ENCODE measurements at places on chromosomes 6 and 20. TPM values are rescaled to one million over a fixed set of nuclear protein-coding genes. Genes with fewer than 3 reads are reported as not detected.

DNA sequence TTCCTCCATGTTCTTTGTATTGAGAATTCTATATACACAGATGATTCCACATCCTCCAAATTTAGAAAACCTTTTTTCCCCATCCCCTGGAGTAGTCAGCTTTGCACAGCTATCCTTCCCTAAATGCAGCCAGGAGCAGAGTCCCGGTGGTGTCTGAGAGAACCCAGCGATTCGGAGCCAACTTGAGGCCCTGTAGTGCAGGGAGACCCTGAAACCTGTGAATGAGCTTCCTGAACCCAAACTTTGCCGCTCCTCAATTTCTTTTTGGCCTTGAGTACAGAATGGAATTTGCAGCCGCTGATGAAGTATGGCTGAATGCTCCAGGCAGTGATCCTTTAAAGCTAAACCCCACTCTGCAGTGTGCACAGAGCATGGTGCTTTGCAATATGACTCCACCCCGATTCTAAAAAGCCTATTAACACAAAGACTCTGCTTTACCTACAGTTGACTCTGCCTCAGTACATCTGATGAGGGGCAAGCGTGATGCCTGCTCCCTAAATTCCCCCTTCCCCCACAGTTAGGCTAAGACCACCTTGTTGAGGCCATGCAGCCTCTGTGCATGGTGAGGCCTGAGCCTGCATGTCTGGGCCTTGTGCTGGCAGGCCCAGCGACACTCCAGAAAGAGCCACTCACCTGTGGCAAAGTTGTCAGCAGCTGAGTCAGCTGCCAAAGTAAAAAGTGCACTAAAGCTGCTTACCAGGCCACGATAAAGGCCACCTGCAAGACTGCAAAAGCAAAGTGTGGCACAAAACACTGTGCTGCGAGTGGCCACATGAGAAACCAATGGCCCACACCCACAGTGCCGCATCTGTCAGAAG is 82.1 kb downstream of the PLEKHG1 start:
- H3K36me3 ChIP-seq: no peaks in the 10 kb centered on the region
- no peaks in the 10 kb centered on the region for H3K4me1 ChIP-seq
- DNase-seq: no peak
- no peak overlapping the region for H3K4me3 ChIP-seq

- no peak overlapping the region for H3K27ac ChIP-seq
- no peaks in the 10 kb centered on the region for H3K36me3 ChIP-seq
- no peaks in the 10 kb centered on the region for H3K4me1 ChIP-seq
- no peaks in the 10 kb centered on the region for H3K27me3 ChIP-seq
- H3K4me3 ChIP-seq: no peak overlapping the region
Observed at GRCh38 chr20:15317546-15318232, 980.3 kb upstream of the FLRT3 start.

DNA sequence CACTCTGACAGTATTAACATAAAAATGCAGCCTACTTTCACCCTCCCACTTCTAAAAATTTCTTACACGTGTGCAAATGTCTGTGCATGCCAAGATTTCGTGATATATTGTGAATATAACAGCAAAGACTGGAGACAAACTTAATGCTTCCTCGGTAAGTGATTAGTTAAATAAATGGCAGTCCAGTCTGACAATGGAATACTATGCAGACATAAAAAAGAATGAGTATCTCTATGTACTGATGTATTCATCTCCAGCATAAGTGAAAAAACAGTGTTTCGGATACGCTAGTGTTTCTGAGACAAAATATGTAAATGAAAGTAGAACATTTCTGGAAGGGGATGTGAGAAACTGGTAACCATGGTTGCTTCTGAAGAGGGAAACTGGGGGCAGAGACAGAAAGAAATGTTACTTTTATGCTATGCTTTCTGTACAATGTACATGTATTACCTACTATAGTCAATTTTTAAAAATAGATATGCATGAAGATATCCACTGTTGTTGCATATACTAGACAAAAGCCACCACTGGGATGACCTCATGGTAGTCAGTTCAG is 7.0 kb downstream of the SLC22A23 start:
- H3K4me3 ChIP-seq: no peak overlapping the region
- DNase-seq: no peak
- H3K36me3 ChIP-seq: no peaks in the 10 kb centered on the region
- peaks cover 18% of the 10 kb centered on the region for H3K4me1 ChIP-seq
- peaks cover 6% of the 10 kb centered on the region for H3K27me3 ChIP-seq
- H3K27ac ChIP-seq: no peak overlapping the region

GRCh38 chr20:37081717-37082289 is 14.0 kb downstream of the RBL1 start:
- no peak overlapping the region for H3K27ac ChIP-seq
- peaks cover 14% of the 10 kb centered on the region for H3K36me3 ChIP-seq
- peak; percentile 57 for DNase-seq
- H3K4me1 ChIP-seq: peaks cover 10% of the 10 kb centered on the region
- no peak overlapping the region for H3K4me3 ChIP-seq

DNA sequence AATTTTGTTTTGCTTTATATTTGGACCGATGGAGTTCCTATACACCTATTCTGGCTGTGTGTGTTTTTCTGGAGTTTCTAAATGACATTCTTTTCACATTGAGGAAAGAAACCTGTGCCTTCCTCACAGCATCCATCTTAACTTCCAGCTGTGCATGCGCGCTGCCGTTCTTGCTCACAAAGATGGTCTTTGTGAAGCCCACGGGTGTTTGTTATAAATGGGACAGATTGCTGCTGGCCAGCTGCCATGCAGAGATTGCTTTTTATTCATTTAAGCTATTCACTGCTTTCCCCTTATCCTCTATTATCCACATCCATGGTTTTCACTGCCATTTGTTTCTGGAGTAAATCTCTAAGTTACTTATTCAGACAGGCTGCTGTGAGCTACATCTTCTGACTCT is 54.2 kb downstream of the SYNDIG1 start:
- no peaks in the 10 kb centered on the region for H3K4me1 ChIP-seq
- H3K27ac ChIP-seq: no peak overlapping the region
- H3K4me3 ChIP-seq: no peak overlapping the region
- no peak for DNase-seq
- H3K36me3 ChIP-seq: no peaks in the 10 kb centered on the region

The EFHC1 gene
- total RNA-seq: 3.4 TPM

The RALGAPB gene
- total RNA-seq: 31.9 TPM

GRCh38 chr6:32167761-32168262 is 3.4 kb downstream of the EGFL8 start:
- H3K27ac ChIP-seq: no peak overlapping the region
- peaks cover under 1% of the 10 kb centered on the region for H3K4me1 ChIP-seq
- H3K27me3 ChIP-seq: no peaks in the 10 kb centered on the region
- peaks cover 47% of the 10 kb centered on the region for H3K36me3 ChIP-seq

The GPX5 gene
- not detected for total RNA-seq

The DPPA5 gene
- not detected for total RNA-seq

- no peak for DNase-seq
- H3K27me3 ChIP-seq: peaks cover 4% of the 10 kb centered on the region
- no peak overlapping the region for H3K4me3 ChIP-seq
- no peaks in the 10 kb centered on the region for H3K4me1 ChIP-seq
- H3K27ac ChIP-seq: no peak overlapping the region
- H3K36me3 ChIP-seq: no peaks in the 10 kb centered on the region
Observed at GRCh38 chr6:52641388-52641787, 29.5 kb upstream of the TMEM14A start.

The NKX2-4 gene
- not detected for total RNA-seq

The LRP11 gene
- 0.99 TPM for total RNA-seq

DNA sequence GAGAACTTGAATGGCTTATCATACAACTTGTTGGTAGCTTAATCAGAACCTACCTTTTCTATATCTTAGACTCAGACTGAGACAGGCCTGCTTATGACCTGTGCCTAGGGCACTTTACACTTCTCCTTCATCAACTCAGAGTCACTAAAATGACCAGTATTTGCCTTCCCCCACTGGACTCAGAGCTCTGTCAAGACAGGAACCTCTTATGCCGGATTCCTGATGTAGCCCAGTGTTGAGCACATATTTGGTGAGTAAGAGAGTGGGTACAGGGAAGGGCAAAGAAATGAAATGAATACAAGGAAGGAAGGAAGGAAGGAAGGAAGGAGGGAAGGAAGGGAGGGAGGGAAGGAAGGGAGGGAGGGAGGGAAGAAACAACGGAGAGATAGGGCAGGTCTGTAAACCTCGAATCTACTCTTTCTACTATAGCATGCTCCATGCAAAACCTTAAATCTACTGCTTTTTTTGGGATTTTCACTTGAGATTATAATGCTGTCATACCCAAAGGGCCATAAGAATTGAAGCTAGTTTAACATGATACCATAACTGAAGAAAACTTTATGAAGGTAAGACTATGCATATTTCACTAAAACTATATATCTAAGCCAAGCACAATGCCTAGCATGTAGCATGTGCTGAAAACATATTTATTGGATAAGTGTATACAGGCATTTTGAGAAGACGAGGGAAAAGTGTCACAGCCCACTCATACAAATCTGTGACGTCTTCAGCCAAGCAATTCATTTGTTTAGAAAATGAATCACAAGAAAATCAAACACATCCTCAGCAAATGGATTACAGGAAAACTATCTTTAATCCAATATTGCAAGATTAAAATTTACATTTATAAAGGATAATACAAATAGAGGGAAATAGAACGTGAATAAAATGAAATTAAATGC is 89.9 kb downstream of the RFX6 start:
- no peak overlapping the region for H3K27ac ChIP-seq
- no peaks in the 10 kb centered on the region for H3K27me3 ChIP-seq
- H3K4me3 ChIP-seq: no peak overlapping the region
- H3K36me3 ChIP-seq: no peaks in the 10 kb centered on the region
- no peaks in the 10 kb centered on the region for H3K4me1 ChIP-seq
- no peak for DNase-seq

The RIMS4 gene
- total RNA-seq: not detected

GRCh38 chr20:3889489-3890397 is 556 bp downstream of the PANK2 start:
- no peaks in the 10 kb centered on the region for H3K27me3 ChIP-seq
- H3K36me3 ChIP-seq: peaks cover 2% of the 10 kb centered on the region
- peak; percentile 11 for DNase-seq
- peak overlapping the region; percentile 90 for H3K4me3 ChIP-seq
- H3K27ac ChIP-seq: peak overlapping the region; percentile 85

DNA sequence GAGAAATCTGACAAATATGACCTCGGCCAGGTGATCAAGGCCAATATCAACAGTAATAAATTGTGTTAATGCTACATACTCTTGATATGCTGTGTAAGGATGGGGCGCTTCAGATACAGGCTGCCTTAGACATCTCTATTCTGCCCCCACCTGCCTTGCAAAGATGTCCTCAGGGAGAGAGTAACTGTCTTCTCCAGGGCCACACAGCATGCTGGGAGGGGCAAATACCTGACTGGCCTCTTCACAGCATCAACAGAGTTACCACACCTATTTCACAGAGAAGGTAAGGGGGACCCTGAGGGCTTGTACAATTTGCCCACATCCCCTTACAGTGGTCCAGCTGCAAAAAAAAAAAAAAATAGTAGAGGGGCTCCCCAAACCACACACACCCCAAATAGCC is 17.2 kb upstream of the KIAA1755 start:
- DNase-seq: no peak
- no peaks in the 10 kb centered on the region for H3K27me3 ChIP-seq
- H3K4me3 ChIP-seq: no peak overlapping the region

The IP6K3 gene
- total RNA-seq: not detected

The PLN gene
- not detected for total RNA-seq

The PDE7B gene
- 0.25 TPM for total RNA-seq

- no peak overlapping the region for H3K27ac ChIP-seq
- DNase-seq: no peak
- H3K4me1 ChIP-seq: no peaks in the 10 kb centered on the region
- H3K4me3 ChIP-seq: no peak overlapping the region
- H3K36me3 ChIP-seq: no peaks in the 10 kb centered on the region
Observed at GRCh38 chr6:134216301-134217010, 101.5 kb downstream of the SGK1 start.

GRCh38 chr6:86936834-86937218 is 502 bp upstream of the HTR1E start:
- H3K27me3 ChIP-seq: peaks cover 25% of the 10 kb centered on the region
- H3K4me1 ChIP-seq: no peaks in the 10 kb centered on the region
- DNase-seq: no peak
- no peak overlapping the region for H3K4me3 ChIP-seq

DNA sequence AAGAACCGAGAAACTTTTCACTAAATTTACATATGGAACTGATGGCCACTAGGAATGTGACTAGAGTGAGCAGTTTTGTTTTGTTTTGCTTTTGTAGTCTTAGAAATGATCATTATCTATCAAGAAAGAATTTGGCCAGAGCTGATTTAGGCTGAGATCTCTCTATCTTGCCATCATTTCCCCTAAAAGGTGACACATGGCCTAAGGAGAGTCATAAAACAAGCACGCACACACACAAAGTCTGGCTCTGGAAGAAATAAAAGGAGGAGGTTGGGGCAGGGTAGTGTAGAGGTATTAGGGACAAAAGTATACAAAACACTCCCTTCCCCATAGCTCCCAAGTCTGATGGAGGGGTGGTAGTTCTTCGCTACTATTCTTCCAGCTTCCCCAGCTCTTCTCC is 56.4 kb downstream of the RIPOR2 start:
- H3K4me1 ChIP-seq: peaks cover 46% of the 10 kb centered on the region
- H3K4me3 ChIP-seq: no peak overlapping the region
- H3K27ac ChIP-seq: no peak overlapping the region
- peaks cover 87% of the 10 kb centered on the region for H3K36me3 ChIP-seq
- H3K27me3 ChIP-seq: no peaks in the 10 kb centered on the region
- no peak for DNase-seq

DNA sequence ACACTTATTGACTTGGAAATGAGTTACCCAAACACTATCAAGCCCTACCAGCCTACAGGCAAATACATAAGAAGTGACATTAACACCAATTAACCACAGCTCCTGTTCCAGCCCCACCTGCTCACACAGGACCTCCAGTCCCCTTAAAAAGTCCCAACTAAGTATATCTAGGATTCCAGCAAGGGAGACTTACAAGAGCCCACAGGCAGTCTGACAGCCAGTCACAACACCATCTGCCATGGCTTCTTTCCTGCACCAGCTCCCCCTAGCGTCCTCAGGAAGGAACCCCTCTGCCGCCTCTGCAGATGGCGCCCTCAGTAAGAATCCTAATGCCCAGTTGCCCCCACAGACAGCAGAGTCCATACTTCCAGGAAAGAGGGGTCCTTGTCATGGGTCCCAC is 122.1 kb downstream of the HIVEP2 start:
- peaks cover 53% of the 10 kb centered on the region for H3K4me1 ChIP-seq
- H3K27ac ChIP-seq: peak overlapping the region; percentile 56
- peaks cover 17% of the 10 kb centered on the region for H3K36me3 ChIP-seq
- H3K27me3 ChIP-seq: no peaks in the 10 kb centered on the region
- no peak overlapping the region for H3K4me3 ChIP-seq
- DNase-seq: no peak

GRCh38 chr20:20747298-20747697 is 34.9 kb upstream of the RALGAPA2 start:
- no peak overlapping the region for H3K4me3 ChIP-seq
- H3K27ac ChIP-seq: no peak overlapping the region
- H3K36me3 ChIP-seq: no peaks in the 10 kb centered on the region
- H3K4me1 ChIP-seq: no peaks in the 10 kb centered on the region
- no peak for DNase-seq
- no peaks in the 10 kb centered on the region for H3K27me3 ChIP-seq

- no peaks in the 10 kb centered on the region for H3K27me3 ChIP-seq
- no peak for DNase-seq
Observed at GRCh38 chr6:34194772-34195171, 41.9 kb upstream of the HMGA1 start.

GRCh38 chr6:90154755-90155470 is 141.7 kb downstream of the BACH2 start:
- H3K27me3 ChIP-seq: no peaks in the 10 kb centered on the region
- H3K4me3 ChIP-seq: no peak overlapping the region
- DNase-seq: no peak
- H3K27ac ChIP-seq: no peak overlapping the region

The SNAP91 gene
- total RNA-seq: not detected

GRCh38 chr6:168368066-168368820 is 48.7 kb upstream of the DACT2 start:
- H3K36me3 ChIP-seq: no peaks in the 10 kb centered on the region
- peaks cover 8% of the 10 kb centered on the region for H3K4me1 ChIP-seq
- H3K27me3 ChIP-seq: no peaks in the 10 kb centered on the region
- no peak for DNase-seq
- no peak overlapping the region for H3K27ac ChIP-seq
- H3K4me3 ChIP-seq: no peak overlapping the region
